Stimulated activated CD4-positive, alpha-beta T cell treated with anti-CD3 and anti-CD28 coated beads, TNF-alpha, amount 100 ng/mL, for 24 hours (primary cell): ENCODE measurements at places on chromosomes 1 and 21.

GRCh38 chr1:152313970-152314369 is 11.1 kb downstream of the FLG start:
- no peak for DNase-seq

DNA sequence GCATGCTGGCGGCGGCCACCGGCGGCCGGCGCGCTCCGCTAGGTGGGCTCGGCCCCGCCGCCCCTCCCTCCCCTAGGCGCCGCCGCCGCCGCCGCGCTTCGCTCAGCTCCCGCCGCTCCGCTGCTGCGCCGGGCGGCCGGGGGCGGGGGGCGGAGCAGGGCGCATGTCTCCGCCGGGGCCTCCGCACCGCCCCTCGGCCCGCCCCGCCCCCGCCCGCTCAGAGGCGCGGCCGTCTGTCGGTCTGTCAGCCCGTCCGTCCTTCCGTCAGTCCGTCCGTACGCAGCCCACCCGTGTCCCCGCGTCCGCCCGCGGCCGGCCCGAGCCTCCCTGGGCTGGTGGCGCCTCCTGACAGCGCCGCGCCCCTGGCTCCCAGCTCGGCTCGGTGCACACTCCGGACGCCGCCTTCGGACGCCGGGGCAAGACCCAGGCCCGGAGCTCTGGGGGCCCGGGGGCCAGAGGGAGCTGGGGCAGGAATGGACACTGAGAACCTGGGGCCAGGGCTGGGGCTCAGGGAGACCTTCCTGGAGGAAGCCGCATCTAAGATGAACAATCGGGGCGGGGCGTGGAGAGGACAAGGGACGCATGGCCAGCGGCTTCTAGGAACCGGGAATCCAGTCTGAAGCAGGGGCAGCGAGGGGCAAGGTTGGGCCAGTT is at the start of gene GPR153:
GPR153 (minus strand) TSS at position 138 of the 654 bp plus-strand sequence. CDS start 6,193 bp downstream, outside the sequence.
- peak; percentile 15 for DNase-seq

- DNase-seq = no peak
Measured at GRCh38 chr1:45200906-45201500, 5.4 kb downstream of the ZSWIM5 start.

DNA sequence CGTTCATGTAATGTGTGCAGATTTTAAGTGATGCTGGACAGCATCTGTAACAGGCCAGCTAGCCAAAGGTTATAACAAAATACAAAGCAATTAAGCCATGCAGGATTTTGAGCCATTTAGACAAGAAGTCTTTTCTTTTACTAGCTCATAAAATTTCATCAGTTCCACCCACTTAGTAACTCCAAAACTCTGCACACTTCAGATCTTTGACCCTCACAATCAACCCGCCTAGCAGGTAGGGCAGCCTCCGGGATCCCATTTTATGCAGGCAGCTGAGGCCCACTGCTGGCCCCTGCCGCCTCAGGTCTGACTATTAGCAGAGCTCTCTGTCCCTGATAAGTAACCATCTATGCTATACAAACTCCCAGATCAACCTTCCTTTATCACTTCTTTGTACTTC is 9.2 kb downstream of the LBR start:
- DNase-seq = no peak

GRCh38 chr1:174116042-174116441 is 43.3 kb upstream of the RABGAP1L start:
- DNase-seq = no peak

DNA sequence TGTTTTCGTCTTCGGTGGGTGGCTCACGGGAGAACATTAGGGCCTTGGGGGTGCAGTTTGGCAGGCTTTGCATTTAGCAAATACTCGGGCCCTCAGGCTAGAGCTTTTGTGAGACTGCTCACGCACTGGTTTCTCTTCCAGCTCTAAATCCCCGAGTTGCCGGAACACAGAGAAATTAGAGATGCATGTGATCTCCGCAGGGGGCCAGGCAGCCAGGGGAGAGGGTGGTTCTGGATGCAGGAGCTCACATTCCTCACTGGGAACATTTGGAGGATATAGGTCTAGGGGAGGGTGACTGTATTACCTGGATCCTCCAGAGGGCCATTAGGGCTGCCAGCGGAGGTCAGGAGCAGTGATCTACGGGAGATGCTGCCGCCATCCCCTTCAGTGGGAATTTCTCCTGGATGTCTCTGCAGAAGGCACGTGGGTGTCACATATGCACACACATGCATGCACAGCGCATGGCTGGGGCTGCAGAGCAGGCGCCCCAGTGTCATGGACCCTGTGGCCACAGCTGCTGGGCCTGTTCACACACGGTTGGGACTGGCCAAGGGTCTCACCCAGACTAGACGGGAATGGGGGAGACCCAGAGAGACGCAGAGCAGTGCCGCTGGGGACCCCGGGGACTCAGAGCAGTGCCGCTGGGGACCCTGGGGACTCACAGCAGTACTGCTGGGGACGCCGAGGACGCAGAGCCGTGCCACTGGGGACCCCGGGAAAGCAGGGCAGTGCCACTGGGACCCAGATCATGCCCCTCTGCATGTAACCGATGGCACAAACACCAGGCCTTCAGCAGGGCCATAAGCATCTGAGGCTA is 258.7 kb downstream of the CAMTA1 start:
- no peak for DNase-seq

DNA sequence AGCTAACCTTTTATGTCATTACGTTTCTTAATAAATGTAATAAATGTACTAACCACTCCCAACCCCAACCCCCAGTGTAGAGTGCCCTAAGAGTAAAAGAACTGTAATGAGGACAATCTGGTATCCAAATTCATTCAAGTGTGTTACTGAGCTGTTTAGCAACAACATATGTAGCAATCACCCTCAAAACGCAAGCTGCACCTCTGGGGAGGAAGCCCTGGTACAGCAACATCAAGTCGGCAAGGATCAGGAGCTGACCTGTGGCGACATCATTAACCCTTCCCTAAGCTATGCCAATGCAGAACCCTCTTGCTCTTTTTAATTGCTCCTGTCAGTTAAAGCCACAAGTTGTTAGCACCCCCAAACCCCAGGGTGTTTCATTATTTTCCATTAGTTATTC is 47.1 kb downstream of the STX6 start:
- DNase-seq = no peak

GRCh38 chr1:207089627-207090355 is 1.1 kb downstream of the C4BPB start:
- DNase-seq = no peak

DNA sequence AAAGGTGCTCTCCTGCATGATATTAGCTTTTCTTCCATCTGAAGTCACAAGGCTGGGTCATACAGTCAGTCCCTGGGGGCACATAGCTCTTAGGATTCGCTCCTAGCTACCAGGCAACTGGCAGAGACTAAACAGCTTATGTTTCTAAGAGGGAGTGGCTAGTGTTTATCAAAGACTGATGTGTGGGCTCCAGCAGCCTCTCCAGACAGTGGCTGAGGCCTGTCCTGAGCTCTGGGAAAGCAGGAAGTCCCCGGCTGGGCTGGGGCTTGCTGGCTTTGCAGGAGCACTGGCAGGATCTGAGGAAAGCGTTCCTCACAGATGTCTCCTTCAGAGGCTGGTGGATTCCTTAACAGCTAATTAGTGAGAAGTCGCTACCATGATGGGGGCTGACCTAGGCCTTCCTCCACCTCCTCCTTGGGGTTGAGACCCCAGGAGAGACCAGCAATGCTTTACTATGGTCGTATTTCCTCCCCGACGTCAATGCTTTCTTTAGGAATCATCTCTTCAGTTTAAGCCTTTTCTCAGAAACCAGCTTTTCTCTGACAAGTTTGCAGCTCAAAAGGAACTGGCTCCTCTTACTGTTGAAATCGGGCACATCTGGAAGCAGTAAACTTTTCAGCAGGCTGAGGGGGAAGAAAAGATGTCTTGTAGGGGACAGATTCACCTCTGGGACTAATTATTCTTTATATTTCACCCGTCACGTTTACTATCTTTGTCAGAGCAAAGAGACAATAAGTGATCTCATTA is 33.5 kb upstream of the HHAT start:
- DNase-seq = no peak

- no peak for DNase-seq
Measured at GRCh38 chr21:22711636-22712035, 1713.4 kb downstream of the NCAM2 start.

DNA sequence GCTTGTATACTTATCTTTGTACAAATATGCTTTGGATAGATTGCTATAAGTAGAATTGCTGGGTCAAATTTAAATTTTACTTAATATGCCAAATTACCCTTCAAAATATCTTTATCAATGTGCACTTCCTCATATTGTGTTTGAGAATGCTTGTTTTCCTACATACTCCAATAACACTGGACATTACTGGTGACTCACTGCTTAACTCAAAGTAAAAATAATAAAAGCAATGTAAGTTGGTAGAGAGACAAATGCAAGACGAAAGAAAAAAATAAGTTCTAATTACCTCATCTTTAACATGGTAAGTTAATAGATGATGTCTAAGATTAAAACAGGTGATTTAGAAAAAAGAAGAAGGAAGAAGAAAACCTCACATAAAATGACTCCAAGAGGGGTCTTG is 7.9 kb upstream of the SH3GLB1 start:
- DNase-seq = no peak

- peak; percentile 17 for DNase-seq
Measured at GRCh38 chr1:169546087-169546995, 39.9 kb downstream of the F5 start.

DNA sequence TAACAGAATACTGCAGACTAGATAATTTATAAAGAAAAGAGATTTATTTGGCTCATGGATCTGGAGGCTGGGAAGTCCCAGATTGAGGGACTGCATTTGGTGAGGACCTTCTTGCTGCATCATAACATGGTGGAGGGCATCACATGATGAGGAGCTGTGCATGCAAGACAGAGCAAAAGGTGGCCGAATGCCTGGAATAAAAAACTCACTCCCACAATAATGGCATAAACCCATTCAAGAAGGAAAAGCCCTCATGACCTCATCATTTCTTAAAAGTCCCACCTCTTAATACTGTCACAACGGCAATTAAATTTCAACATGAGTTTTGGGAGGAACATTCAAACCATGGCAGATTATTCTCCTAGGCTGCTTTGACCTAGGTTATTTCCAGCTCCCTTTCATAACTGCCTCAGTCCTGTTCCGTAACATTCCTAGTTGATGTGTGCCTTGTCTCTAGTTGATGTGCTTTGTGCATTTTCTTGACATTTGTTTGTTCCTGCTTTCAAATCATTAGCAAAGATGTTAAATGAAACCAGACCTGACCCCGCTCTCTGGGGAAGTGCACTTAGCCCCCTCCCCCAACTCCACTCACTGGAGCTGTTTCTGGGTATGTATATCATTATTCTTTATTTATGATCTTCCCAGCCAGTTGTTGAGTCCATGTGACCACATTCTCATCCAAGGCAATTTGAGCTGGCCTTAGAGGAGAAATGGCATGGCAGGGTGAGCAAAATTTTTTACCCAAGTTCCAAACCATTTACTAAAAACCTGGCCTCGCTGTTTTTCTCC is 148.5 kb downstream of the GDAP2 start:
- DNase-seq = no peak

GRCh38 chr1:246659594-246660140 is 64.5 kb upstream of the SCCPDH start:
- no peak for DNase-seq
